ENCODE measurements at places on chromosomes 6 and 20.

DNA sequence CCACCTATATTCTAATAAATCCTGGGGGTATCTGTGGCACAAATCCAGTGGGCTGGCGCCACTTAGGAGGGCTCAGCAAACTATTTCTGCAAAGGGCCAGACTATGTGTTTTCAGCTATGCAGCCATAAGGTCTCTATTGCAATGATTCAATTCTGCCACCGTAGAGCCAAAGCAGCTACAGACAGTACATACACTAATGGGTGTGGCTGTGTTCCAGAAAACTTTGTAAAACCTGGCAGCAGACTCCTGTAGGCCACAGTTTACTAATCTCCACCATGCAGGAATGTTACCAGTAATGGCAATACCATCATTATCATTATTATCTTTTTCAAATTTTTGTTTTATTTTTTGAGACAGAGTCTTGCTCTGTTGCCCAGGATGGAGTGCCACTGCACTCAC is 65.7 kb downstream of the SULF2 start:
- no peak for DNase-seq

DNA sequence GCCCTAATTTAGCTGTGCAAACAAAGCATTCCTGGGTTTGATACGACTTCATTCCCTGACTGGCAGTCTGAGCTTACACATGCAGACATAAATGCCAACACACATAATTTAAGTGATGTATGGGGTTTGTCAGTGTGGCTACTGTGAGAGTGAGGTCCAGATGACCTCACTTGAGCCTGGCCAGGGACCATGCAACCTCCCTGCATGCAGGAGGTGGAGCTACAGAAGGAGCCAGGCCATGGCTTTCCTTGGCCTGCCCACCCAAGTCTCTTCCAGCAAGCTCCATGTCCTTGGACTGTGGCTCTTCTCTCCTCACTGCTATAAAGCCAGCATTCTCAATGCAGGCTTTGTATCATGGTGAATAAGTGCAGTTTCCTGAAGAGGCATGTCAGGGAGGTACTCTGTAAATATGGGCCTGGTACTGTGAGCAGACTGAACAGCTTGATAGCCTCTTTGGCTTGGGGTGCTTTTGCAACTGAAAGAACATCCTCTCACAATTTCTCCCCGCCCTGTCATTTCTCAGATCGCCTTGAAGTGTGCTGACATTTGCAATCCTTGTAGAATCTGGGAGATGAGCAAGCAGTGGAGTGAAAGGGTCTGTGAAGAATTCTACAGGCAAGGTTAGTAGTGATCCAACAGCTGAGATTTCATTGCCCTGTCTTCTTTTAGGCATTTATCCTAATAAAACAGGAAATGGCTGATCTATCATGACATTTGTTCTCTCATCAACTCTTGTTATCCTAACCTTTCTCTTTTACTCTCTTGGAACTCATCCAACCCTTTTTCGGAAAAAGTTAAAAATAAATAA is 69.2 kb downstream of the MTFR2 start:
- DNase-seq, result no peak

- DNase-seq, result no peak
These were observed 120.2 kb downstream of the SLC35B3 start for GRCh38 chr6:8315154-8315553.

DNA sequence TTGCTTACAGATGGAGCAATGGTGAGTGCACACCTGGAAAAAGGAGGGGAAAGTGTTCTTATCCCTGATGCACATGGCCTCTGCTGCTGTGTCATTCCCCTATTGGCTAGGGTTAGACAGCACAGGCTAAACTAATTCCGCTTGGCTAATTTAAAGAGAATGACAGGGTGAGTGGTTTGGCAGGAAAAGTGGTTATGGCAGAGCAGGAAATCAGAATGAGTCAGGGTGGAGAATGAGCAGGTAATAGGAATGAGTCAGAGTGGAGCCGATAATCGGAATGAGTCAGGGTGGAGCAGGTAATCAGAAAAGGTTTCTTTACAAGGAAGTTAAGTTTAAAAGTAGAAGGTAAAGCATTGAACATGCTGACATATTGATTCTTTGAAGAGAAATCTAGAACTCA is 355.5 kb upstream of the HTR1E start:
- no peak for DNase-seq

- DNase-seq, result no peak
These were observed 28.0 kb upstream of the CEP85L start for GRCh38 chr6:118679327-118679901.

- DNase-seq, result no peak
These were observed 200.9 kb downstream of the EDN1 start for GRCh38 chr6:12490904-12491571.

DNA sequence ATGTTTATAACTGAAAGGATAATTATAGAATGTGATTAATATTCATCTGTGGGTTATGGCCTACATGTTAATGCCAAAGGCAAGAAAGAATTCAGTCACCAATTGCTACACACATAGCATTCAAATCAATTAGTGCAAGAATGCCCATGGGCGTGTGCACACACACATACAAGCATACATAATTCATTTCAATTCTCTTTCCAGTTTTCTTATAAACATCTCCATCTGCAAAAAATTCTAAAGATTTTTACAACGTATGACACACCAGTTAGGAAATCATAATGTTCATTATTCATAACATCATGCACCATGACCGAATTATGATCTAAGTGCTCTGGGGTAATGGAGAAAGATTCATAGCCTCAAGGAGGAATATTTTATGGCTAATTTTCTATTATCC is 111.0 kb upstream of the ADTRP start:
- no peak for DNase-seq

GRCh38 chr6:131782764-131783163 is 25.1 kb upstream of the ENPP1 start:
- DNase-seq, result no peak

DNA sequence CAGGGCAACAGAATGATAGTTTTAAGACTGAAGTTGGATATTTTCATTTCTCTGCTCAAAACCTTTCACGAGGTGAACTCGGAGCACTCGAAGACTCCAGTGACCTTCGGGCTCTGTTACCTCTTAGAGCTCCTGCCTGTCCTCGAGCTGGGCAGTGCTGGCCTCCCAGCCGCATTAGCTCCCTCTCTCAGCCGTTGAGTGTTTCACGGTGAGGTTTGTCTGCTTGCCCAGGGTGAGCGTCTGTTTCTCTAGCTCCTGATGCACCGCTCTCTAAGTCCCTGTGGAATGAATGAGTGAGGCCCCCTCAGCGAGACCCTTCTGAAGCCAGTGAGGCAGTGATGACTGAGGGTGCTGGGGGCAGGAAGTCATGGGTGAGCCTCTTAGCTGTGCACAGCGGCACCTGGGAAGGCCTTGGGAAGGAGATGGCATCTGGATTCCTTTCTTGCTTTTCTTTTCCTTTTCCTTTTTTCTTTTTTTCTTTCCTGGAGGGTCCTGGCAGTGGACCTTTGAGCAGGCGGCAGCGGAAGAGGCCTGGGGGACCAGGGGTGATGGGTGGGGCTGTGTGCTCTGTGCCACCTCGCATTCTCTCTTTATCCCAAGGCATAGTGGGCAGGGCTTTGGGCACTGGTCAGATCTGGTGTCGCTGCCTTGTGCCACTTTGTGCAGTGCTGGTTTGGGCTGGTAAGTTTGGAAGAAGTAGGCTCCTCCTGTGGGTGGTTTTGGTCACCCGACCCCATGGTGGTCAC is 2.2 kb downstream of the PSMG4 start:
- DNase-seq, result no peak

GRCh38 chr20:31819083-31819784 is at the start of gene MYLK2:
Gene MYLK2 (plus strand): TSS chr20:31819356. CDS start chr20:31819581, 225 bp downstream.
- DNase-seq, result no peak

DNA sequence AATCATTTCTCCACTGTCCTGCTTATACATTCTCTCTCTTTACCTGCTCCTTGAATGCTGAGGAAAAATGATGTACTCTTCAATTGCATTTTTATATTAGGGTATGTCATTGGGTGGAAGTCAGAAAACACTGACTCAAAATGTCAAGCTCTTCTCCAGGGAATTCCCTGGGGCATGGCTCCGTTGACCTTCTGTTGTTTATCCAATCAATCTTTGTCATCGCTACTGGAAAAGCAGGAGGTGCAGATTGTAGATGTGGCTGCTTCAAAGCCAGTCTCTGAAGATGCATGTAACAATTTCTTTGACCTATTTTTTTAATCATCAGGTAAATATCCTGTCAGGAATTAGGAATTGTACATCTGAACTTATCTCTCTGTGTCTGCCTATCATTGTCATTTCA is 63.9 kb upstream of the TENT5A start:
- no peak for DNase-seq

DNA sequence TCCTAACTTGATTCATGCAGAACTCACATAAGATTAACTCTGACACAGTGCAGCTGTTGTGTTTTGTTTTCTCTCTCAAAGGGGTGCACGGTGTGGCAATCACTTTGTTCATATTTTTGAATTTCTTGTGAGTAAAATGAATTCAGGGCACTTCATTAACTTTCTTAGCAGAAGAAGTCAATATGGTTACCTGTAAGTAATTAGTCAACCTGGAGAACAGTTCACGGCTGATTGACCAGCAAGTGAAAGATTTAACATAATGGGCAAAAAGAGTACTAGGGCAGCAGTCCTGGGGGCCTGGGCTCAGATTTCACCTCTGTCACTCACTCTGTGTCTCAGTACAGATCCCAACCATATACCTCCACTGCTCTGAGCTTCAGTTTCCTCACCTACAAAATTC is 102.4 kb upstream of the SPTLC3 start:
- DNase-seq, result no peak

DNA sequence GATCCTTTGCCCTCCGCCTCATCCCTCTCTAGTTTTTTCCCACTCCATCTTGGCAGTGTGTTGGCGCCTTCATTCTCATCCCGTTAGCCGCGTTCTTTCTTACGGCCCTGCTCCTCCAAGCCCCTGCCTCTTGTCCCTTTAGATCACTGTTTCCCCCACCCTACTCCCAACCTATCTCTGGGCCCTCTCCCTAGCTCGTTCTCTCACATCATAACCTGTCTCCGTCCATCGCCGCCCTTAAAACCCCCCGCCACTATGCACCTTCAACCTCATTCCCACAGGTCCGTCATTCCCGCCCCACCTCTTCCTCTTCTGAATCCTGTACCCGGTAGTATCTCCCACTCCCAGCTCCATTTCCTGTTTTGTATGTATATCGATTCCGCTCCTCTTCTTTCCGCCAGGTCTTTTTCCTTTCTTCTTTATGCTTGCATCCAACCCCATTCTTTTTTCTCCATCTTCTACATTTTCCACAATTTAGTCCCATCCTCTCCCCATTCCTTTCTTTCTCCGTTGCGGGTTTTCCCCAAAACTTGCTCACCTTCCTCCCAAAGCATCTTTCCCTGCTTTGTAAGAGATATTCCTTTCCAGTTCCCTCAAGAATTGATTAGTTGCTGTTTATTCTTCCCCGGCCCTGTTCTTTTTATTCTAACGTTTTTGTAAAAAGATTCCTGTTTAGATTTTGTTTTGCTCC is 671 bp downstream of the EFHC1 start:
- DNase-seq, result no peak

DNA sequence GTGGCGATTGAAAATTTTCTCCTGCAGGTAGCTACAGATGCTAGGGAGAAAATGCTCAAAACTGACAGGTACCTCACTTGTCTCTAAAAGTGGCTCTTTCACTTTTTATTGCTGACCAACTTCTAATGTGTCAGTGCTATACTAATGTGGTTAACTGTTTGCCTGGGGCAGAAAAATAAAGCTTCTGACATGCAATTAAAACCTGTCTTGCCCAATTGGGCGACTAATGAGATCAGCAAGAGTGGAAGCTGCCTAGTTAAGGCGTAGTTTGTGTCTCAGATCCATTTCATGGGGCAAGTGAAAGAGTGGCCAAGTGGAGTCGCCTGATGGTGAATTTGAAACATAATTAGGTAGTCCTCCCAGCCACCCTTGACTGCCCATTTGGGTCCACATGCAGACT is 193.3 kb downstream of the TSHZ2 start:
- DNase-seq, result no peak

GRCh38 chr20:47021850-47022249 is 127.2 kb downstream of the EYA2 start:
- DNase-seq, result no peak

GRCh38 chr6:69624944-69625343 is 171.9 kb downstream of the LMBRD1 start:
- no peak for DNase-seq

GRCh38 chr6:27624694-27625262 is 151.9 kb upstream of the ZNF184 start:
- DNase-seq, result no peak

DNA sequence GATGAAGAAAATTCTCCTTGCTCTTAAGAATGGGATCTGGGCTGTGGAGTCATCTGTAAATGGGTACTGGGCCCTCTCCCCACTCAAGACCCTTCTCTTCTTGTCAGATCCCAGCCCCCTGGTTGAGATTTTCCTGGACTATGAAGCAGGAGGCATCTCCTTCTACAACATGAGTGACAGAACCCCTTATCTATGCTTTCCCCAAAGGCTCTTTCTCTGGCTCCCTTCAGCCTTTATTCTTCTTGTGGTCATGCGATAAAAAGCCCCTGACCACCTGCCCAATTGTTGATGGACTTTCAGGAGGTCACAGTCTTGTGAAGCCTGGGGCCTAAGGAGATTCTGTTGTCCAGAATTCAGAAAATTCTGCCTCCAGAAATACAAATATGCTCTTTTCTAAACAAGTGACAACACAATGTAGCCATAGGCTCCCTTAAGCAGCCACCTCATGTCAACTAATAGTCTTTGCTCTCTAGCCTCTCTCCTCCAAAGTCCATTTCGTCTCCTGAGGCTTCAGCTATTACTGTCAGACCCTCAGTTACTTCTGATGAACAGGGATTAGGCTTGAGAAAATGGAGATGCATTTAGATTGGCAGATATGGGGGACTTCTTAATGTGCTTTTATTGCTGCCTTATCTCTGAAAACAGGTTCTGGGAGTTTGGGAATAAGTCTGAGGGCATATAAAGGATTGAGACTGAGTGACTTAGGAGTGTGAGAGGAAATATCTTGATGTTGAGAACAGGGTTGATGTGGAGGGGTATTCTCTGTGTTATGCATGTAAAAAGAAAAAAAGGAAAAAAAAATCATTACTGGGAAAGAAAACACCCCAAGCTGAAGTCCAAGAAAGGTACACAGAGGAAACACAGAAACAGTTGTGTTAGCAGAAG is 20.6 kb downstream of the BTN2A1 start:
- DNase-seq, result no peak

- no peak for DNase-seq
These were observed 66.5 kb downstream of the ESF1 start for GRCh38 chr20:13718171-13718570.

GRCh38 chr20:21228511-21228910 is 74.6 kb upstream of the XRN2 start:
- no peak for DNase-seq

- DNase-seq, result no peak
These were observed 5.1 kb upstream of the EPB41L1 start for GRCh38 chr20:36149469-36149868.

DNA sequence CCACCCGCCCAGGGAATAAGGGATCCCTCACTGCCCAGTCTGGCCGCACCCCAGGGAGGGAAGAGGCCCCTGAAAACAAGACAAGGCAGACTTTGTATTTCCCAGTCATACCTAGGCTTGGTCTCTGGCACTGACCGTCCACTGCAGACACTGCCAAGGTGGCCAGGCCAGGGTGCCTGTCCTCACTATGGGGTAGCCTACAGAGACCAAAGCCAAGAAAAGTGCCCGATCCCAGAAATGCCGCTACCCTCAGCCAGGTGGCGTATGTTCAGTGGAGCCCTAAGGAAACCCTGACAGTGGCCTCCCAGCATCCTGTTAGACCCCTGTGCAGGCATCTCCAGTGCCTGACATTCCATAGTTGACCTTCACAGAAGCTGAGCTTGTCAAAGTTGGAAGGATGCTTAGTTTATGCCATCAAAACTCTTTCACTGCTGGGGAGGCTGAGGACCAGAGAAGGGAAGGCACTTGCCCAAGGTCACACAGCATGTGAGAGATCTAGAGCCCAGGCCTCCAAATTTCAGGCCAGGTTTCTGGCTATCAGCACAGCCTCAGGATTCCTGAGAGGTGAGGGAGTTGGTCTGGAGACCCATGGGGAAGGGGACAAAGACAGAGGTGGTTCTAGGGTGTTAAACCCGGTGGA is 2.5 kb downstream of the SCRT2 start:
- DNase-seq, result no peak

Measured in NCI-H1436 treated with DMSO at 0.1 percent for 48 hours (cell line).